Amniotic epithelial cell (primary cell): ENCODE measurements at places on chromosomes 3 and 15.

- peak; percentile 48 for DNase-seq
Measured at GRCh38 chr3:52385157-52385556, 59.7 kb downstream of the SEMA3G start.

GRCh38 chr3:161104561-161105551 is at the start of gene B3GALNT1:
Gene B3GALNT1, minus strand, starts transcription at chr3:161105349. Its CDS starts 18,595 bp downstream, at chr3:161086754.
- peak; percentile 76 for DNase-seq

- peak; percentile 15 for DNase-seq
Measured at GRCh38 chr15:52790169-52790708, at the start of gene ONECUT1. Gene ONECUT1, minus strand, starts transcription at chr15:52790336. Its CDS starts 452 bp downstream, at chr15:52789884.

DNA sequence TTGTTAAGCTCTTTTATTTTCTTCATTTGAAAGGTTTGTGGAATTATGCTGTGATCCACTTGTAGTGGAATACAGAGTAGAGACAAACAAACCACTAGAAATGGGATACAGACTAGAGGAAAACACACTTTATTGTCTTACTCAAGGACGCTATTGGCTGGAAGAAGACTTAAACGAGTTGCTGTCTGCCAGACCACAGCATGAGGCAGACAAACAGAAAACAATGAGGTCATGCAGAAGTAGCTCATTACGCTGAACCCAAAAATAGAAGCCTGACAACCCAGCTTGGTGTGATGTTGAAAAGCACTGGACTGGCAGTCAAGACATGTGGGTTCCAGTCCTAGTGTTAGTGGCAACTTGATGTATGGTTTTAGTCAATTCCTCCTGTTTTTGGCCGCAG is 62.4 kb upstream of the P3H2 start:
- DNase-seq, result peak; percentile 97

DNA sequence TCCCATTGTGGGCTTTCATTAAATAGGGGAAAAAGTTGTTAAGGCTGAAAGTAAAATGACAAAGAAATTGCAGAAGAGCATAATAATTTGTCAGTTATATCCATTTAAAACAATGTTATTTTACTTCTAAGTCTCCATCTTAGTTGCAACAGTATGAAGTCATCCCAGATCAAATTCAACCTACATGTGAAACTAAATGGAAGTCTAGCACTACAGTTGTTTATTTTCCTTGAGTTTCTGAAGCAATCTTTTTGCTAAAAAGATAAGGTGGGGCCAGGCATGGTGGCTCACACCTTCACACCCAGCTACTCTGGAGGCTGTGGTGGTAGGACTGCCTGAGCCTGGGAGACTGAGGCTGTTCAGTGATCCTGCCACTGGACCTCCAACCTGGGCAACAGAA is 80.2 kb downstream of the DPH6 start:
- no peak for DNase-seq

- no peak for DNase-seq
Measured at GRCh38 chr15:37528432-37528831, 406.0 kb upstream of the TMCO5A start.

GRCh38 chr3:18787441-18787840 is 360.9 kb upstream of the KCNH8 start:
- DNase-seq, result no peak

DNA sequence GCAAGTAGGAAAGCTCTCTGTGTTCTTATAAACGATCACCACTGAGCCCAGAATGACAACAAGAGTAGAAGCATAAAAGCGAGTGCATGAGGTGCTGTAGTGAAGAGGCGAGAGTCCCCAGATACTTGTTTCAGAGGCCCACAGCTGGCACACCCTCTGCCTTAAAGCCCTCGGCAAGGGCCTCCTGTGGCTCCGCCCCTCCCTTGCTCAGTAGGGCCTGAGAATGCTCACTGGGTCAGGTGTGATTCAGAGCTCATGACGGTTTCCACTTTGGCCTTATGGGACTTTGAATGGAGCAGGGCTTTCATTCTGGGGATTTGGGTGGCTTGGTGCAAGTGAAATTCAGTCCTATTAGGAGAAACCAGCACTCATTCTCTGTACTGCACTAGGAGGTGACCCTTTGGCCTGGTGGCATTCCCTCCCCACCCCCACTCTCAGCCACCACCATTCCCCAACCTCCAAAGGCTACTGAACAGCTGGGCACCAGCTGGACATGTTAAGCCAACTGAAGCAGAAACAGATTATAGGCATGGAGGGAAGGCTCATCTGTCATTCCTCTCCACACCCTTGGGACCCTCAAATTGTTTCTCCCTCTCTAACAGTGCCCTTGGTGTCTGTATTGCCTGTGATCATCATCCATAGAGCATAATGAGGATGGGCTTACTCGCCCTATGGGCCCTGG is 109.6 kb upstream of the CTDSPL start:
- no peak for DNase-seq

GRCh38 chr15:95635666-95636065 is 694.8 kb upstream of the NR2F2 start:
- no peak for DNase-seq

GRCh38 chr3:124443446-124443845 is 286.8 kb upstream of the UMPS start:
- DNase-seq, result no peak

- no peak for DNase-seq
Measured at GRCh38 chr3:139627759-139628158, 50.0 kb downstream of the NMNAT3 start.

- DNase-seq, result no peak
Measured at GRCh38 chr3:157301755-157302154, 134.9 kb upstream of the PTX3 start.

DNA sequence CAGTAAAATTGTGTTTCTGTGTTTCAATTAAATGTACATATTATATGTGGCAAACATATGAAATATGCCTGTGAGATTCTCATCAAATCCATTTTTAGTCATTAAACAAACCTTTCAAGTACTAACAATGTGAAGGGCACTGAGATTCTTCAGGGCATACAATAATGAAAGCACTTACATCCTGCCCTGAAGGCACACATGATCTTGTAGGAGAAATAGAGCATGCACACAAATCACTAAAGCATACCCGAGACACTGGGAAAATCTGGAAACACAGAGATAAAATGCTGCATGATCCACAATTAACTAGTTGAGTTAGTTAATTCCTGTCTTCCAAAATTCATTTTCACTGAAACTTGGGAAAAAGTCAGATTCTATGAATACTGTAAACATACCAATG is 810.5 kb upstream of the NECTIN3 start:
- no peak for DNase-seq

DNA sequence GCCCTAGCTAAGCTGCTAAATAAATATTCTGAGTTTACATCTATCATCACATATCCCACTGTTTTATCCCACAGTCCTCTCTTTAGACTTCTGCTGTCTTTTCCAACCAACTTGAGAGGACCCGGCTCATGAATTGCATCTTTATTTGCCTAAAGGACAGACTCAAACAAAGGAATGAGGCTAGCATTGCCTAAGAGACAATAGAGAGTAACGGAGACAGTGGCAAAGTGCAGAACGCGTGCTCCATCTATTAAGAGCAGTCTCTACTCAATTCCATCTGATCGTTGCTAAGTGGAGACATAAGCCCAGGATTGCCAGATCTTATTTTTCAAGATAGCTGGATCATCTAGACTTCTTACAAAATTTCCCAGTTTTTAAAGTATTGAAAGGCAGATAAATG is 2.3 kb downstream of the ADAMTSL3 start:
- no peak for DNase-seq

DNA sequence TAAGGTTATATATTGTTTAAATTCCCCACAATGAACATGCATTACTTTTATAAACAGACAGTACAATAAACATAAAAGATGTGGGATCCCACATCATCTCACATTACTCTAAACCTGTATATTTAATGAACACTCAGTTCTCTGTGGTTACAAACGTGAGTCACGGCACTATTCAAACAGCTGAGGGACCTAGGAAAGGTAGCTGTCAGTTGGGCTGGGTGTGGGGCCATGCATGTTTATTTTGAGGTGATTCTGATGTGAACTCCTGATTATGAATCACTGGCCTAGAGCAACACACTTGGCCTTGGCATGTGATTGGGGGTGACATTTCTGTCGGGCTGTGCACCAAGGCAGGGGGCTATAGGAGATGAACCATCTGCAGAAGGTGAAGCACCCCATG is 147.6 kb upstream of the HACD2 start:
- peak; percentile 80 for DNase-seq

GRCh38 chr3:50237133-50237651 is 1.2 kb downstream of the GNAI2 start:
- peak; percentile 38 for DNase-seq

DNA sequence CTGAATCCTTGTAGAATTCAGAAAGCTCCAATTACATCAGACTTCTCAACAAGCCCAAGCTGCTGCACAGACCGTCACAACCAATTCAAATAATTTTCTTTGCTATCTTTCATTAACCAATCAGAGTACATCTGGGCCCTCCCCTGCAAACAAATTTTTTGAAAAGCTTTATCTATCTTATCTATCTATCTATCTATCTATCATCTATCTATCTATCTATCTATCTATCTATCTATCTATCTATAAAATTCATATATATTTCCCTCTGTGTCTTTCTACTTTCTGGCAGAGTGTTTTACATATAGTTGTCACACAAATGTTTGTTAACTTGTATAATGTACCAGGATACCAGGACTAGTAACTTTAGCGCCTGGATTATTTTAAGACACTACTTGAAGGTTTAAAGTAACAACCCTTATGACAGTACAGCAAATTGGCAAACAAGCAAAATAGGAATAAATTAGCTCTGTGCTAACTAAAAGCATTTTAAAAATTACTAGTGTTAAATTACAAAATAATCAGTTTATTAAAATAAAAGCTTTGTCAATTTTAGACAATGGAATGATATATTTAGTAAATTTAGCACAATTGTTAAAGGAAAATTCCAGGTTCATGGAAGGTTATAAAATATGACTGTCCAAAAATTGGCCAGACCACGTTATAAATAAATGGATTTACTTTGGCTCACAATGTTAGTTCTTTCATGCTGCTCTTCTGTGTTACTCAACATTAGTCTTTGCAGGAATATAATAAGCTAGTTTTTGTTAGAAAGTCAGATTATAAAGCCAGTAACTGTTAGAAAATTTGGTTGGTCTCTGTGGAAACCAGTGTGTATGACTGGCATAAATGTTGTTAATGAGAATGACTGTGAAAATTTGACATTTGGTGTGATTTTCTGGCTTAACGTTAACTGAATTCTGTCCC is 138.6 kb downstream of the SUCNR1 start:
- DNase-seq, result no peak

GRCh38 chr3:36740787-36741186 is 23.6 kb downstream of the DCLK3 start:
- no peak for DNase-seq

GRCh38 chr3:196140224-196140623 is 58.3 kb upstream of the TFRC start:
- DNase-seq, result peak; percentile 58

GRCh38 chr3:138220242-138220641 is 33.1 kb downstream of the ARMC8 start:
- DNase-seq, result no peak

- DNase-seq, result no peak
Measured at GRCh38 chr3:172678068-172678467, 32.8 kb downstream of the NCEH1 start.

GRCh38 chr15:71304681-71305080 is 189.4 kb downstream of the THSD4 start:
- no peak for DNase-seq

DNA sequence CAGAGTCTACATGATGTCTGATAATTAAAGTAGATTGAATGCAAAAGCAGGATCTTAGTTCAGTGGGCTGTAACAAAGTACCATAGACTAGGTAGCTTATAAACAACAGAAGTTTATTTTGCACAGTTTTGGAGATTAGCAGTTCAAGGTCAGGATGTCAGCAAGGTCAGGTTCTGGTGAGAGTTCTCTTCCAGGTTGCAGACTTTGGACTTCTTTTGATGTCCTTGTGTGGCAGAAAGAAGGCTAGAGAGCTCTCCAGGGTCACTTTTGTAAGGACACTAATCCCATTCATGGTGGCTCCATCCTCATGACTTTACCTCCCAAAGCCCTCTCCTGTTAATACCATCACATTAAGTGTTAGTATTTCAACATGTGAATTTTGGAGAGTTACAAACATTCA is 12.1 kb downstream of the FYTTD1 start:
- DNase-seq, result no peak

DNA sequence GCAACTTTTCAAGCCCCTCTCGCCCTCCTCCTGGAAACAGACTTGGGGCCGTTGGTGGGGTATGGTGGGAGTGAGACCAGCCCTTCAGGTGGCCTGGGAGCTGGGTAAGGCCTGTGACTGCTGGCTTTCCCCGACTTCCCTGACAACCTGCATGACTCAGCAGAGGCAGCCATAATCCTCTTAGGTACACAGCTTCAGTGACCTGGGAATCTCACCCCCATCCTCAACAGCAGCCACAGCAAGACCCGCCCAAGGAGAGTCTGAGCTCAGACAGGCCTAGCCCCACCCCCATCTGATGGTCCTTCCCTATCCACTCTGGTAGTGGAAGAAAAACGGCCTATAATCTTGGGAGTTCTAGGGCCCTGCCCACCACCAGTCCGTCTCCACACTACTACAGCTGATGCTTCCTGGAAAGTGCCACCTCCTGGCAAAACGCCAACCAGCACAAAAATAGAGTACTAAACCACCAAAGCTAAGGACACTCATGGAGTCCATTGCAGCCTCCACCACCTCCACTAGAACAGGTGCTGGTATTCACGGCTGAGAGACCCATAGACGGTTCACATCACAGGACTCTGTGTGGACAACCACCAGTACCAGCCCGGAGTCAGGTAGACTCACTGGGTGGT is 13.1 kb upstream of the SLC27A2 start:
- DNase-seq, result no peak

- no peak for DNase-seq
Measured at GRCh38 chr3:14151471-14152083, 26.7 kb downstream of the TMEM43 start.

DNA sequence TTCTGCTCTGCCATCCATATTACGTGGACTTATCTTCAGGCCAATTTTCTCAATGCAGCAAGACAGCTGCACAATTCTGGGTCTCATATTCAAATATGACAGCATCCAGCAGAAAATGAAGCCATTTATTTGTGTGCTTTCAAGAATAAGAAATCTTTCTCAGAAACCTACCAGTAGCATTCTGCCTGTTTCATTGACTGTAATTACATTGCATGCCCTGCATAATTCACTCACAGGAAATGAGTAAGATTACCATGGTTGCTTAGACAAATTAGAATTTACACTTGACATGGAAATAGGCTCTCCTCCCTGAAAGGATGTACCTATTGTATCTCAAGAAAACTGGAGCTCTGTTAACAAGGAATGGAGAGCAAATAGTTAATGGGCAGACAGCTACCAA is 346.6 kb upstream of the DCBLD2 start:
- DNase-seq, result no peak

- DNase-seq, result no peak
Measured at GRCh38 chr15:40512440-40512839, 41.7 kb downstream of the CHST14 start.

- peak; percentile 87 for DNase-seq
Measured at GRCh38 chr3:187913617-187914033, 168.4 kb upstream of the BCL6 start.

DNA sequence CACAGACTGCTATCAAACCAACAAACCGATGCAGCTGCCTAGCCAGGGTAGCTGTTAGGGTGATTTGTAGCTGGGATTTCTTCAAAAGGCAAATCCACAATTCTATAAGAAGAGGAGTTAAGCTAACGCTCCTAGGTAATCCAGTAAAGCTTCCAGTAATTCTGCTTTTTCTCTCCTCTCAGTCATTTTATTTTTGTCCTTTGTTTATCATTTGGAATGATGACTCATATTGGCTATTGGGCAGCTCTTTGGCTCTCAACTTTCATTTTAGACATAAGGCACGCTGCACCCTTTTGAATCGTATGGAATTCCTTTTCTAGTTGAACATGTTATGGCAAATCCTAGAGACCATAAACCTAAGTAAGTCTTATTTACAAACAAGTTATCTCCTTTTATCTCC is 53.2 kb upstream of the PPARG start:
- peak; percentile 48 for DNase-seq

- no peak for DNase-seq
Measured at GRCh38 chr3:195823280-195823679, 11.6 kb upstream of the MUC4 start.
